Pons (tissue), 1 donor: ENCODE measurements at places on chromosomes 3 and 15.

DNA sequence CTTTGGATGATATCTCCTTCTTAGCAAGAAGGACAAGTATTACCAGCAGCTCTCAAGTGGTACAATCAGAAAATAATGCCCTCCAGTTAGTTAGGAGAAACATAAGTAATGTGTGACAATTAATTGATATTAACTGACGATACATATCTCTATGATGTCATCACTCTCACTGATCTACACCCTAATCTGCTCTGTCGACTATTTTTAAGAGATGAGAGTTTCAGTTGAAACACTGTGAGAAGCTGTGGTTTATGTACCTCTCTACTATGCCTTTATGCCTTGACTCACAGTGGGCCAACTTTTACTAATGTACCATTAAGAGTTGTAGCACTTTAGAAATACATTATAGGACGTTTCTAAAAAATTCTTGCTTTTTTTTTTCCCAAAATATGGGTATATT is 8.6 kb downstream of the CEP152 start:
- DNase-seq: no peak

- no peak for DNase-seq
Observed at GRCh38 chr3:119649761-119650160, 10.6 kb downstream of the POPDC2 start.

- no peak for DNase-seq
Observed at GRCh38 chr15:80556694-80557367, 138.3 kb upstream of the ABHD17C start.

DNA sequence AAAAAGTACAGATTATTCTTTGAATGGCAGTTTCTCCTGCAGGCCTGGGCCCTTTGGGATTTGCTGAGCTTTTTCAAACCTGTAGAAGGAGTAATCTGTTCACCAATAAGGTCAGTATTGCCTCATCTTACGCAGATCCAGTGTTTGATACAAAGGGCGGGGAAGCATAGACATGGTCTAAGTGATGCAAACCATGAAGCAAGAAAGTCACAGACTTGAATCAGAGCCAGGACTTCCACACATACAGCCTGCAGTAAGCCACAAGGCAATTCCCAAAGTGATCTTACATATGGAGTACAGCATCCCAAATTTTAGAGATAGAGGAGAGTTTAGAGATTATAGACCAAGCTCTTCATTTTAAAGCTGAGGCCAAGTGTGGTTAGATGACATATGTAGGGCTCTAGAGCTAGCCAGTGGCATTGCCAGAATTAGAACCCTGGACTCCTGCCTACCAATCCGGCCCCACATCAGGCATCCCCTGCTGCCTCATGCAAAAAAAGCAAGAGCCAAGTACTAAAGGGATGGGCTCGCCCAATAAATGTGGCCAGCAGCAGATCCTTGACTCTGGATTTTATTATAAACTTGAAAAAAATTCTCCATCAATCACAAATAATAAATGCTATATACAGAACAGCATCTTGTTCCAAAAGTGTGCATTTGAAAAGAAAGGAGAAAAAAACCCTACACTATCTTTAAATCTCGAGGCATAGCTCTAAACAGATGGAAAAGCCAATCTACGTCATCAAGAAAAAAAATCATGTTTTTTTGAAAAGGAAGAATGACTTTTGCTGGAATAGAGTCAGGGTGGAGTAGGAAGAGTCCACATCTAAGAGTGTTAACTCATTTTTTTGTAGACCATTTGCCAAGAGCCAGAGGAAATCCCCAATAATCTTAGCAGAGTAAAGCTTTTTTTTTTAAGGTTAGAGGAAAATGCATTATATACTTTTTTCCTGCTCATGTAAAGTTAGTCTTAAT is 24.0 kb downstream of the ABI3BP start:
- DNase-seq: no peak

GRCh38 chr3:139564294-139564861 is 24.8 kb upstream of the RBP1 start:
- DNase-seq: no peak

- DNase-seq: no peak
Observed at GRCh38 chr15:70788114-70789049, 25.0 kb upstream of the UACA start.

DNA sequence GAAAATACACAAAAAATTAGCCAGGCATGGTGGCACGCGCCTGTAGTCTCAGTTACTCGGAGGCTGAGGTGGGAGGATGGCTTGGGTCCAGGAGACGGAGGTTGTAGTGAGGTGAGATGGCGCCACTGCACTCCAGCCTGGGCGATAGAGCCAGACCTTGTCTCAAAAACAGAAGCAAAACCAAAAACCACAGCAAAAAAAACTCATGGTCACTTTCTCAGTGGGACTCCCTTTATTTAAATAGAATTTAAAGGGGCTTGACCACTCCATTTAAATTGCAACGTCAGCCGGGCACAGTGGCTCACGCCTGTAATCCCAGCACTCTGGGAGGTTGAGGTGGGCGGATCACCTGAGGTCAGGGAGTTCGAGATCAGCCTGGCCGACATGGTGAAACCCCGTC is 32.8 kb downstream of the ARHGAP31 start:
- no peak for DNase-seq

- DNase-seq: no peak
Observed at GRCh38 chr3:43854283-43854682, 163.5 kb downstream of the ABHD5 start.

DNA sequence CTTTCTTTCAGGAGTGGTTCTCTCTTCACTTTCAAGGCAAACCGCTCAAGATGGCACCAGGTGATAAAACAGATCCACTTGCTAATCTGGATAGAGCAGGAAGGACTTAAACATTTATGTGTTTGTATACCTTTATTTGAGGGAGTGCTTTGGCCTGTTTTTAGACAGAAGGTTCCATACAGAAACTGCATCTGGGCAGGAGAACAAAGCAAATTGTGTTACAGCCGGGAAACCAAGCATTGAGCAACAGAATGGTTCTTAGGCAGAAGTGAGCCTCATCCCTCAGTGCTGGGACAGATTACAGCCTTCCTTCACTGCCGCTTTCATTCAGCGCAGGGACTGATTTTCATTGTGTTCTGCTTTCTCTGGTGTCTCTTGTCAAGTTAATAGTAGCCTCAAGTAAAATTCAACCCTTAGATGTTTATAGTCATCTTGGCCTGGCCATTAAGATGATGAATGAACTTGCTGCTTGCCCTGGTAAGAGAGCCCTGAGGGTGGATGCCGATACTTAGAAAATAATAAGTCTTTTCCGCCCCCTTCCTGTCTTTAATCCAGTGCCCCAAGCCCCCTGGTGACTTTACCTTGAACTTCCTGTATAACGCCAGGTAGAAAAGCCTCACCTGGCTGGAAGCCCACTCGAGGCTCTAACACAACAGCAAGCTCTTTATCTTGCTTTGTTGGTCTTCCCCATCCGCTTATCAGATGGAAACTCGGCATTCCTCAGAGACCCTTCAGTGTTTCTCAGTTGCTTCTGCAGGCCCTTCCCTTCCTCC is 168.0 kb upstream of the CTDSPL start:
- peak; percentile 29 for DNase-seq

- DNase-seq: no peak
Observed at GRCh38 chr15:67823314-67824196, 1.8 kb upstream of the SKOR1 start.

GRCh38 chr3:13098192-13098988 is 25.2 kb upstream of the IQSEC1 start:
- DNase-seq: no peak

GRCh38 chr3:140943781-140944552 is 2.3 kb downstream of the SLC25A36 start:
- no peak for DNase-seq

DNA sequence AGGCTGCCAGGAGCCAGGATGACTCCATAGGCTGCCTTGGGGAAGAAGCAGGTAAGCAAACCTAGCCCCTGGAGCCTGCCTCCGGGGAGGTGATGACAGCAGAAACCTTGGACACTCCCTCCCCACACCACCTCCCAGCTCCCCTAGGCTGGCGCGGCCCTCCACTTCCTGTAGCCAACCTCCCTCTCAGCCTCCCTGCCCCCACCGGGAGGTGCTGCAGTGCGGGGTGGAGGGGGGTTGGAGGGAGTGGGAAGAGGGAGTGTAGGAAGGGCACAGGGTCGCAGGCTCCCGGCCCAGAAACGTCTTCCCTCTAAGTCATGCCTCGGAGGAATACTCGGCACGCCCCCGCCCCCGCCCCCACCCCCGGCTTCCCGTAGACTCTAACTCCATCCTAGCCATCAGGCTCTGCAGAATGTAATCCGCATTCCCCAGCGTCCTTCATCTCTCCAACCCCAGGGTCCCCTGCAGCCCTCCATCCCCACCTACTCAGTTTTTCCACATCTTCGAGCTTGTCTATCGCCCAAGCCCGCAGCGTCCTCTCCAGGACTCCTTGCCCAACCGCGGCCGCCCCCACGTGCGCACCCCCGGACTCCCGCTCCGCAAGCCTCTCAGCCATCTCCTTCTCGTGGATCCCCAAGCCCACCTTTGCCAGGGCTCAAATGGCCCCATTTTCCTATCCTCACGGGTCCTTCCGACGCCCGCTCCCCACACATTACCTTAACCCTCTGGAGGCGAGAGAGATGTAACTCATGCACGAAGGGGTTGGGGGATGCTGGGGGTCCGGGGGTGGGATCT is 528 bp downstream of the LPCAT4 start:
- DNase-seq: peak; percentile 32

DNA sequence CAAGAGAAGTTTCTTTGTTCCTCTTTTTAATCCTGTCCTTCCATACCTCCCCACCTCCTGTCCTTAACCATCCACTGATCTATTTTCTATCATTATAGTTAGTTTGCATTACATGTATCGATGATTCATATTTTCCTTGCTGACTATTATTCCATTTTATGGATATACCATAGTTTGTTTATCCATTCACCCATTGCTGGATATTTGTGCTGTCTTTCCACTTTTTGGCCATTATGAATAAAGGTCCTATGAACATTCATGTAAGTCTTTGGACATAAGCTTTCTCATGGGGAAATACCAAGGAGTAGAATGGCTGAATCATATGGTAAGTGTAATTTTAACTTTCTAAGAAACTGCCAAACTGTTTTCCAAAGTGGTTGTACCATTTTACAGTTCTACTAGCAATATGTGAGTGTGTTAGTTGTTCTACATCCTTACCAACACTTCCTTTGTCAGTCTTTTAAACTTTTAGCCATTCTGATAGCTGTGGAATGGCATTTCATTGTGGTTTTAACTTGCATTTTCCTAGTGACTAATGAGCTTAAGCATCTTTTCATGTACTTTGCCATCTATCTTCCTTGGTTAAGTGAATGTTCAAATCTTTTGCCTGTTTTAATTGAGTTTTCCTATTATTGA is 11.7 kb downstream of the ATP6V1A start:
- DNase-seq: no peak
